ENCODE measurements at places on chromosomes 1 and 21.

DNA sequence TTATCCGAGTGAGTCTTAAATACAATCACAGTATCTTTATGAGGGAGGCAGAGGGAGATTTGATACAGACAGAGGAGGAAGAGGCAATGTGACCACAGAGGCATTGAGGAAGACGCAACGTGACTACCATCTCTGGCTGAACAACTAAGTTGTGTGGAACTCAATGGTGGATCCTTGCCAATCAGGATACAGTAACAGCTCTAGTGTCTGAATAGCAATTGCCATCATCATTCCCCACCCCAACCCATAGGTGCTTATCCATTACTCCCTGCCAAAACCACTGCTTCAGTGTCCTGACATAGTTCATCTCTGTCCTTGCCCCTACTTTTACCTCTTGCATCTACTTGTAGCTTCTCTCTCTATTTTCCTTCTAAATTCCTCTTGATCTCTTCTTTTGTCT, 20.5 kb upstream of the RHBDL2 start:
- DNase-seq, result no peak

- no peak for DNase-seq
Measured at GRCh38 chr1:192831706-192832355, 23.0 kb downstream of the RGS2 start.

GRCh38 chr1:115748401-115749150, 19.9 kb downstream of the CASQ2 start:
- no peak for DNase-seq

GRCh38 chr21:43635436-43635835, 23.9 kb downstream of the HSF2BP start:
- DNase-seq, result no peak

DNA sequence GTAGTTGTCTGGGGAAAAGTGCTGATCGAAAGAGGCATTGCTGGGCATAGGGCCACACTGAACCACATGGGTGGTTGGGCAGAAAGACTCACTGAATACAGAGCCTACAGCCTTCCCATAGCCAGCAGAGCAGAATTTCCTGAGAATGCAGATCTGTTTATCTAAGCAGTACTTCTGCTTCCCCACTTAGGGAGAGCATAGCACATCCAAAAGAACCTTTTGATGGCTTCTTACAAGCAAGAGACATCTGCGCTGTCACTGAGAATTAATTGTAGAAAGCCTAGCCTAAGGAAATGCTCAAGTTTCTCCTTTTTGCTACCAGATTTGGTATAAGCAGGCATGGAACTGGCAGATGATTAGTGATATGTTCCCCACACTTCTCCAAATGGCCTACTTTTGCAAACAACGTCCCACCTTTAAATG, 13.0 kb upstream of the KLHDC8A start:
- no peak for DNase-seq

Measured in activated T-helper 1 cell treated with Interleukin-2 at 50 U/mL for 16 hours (primary cell).